Activated B cell treated with CpG ODN at 0.5 μM for 24 hours (primary cell): ENCODE measurements at places on chromosomes 2 and 18.

DNA sequence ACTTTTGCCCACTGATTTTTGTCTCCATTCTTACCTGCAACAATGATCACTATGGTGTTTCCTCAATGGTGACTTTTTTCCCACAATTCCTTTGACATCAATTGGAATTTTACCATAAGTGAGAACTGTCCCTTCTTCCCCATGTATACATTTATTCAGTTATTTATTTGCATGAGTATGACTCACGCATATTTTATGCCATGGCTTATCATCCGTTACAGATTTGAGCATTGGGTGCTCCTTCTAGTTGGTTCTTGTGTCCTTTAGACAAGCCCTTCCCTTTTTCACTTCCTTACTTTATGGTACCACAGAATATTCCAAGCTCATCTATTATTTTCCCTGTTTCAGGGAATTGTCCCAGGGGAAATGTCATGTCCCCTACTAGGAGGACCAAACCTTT lies 7.6 kb downstream of the COX5B start:
- no peak for DNase-seq

DNA sequence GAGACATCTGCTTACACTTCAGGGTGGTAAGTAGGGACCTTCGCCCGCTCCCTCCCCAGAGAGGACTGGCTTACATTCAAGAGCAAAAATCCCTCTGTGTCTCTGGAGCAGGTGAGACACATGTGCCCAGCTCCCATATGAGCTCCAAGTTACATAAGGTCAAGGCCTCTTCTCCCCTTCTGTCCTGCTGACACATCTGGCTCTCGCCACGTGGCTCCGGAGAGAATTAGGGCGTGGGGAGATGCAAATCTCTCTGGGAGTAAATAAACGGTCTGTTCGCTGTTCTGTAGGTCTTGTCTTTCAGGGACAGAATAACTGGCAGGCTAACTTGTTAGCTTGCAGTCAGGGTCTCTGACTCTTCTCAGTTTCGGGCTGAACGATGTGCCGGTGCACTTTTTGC lies 16.2 kb downstream of the MRO start:
- DNase-seq = no peak

DNA sequence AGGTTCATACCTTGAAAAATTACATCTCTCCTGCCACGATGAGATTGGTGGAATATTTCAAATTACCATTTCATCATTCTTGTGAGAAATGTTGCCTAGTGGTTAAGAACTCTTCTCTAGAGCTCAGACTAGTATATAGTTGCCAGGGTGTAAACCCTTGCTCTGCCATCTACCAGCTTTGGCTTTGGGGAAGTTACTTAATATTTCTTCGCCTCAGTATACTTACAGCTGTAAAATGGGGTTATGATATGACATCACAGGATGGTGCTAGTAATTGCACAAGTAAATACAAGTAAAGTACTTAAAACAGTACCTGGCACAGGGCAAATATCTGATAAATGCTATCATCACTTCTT lies 1.5 kb downstream of the SPOPL start:
- DNase-seq = no peak

- DNase-seq = no peak
Measured at GRCh38 chr2:85713836-85714235, 19.7 kb downstream of the GNLY start.

DNA sequence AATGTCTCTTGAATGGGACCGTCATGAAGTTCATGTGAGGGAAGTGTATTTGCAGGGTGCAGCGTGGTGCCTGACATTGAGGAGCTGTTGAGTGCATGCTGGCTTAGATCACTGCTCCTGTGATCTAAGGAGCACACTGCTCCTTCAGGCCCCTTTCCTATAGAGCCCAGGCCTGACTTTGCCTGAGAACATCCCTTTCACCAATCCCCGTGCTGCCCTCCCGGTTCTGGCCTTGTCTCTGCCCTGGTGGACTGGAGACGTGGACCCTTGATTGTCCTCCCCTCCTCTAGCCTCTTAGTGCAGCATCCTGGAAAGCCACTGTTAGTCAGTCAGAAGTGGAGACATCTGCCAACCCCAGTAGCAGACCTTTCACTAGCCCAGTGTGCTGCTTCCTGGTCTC lies 323.6 kb upstream of the HS6ST1 start:
- DNase-seq = no peak

- no peak for DNase-seq
Measured at GRCh38 chr2:23299476-23300195, 85.3 kb upstream of the KLHL29 start.

DNA sequence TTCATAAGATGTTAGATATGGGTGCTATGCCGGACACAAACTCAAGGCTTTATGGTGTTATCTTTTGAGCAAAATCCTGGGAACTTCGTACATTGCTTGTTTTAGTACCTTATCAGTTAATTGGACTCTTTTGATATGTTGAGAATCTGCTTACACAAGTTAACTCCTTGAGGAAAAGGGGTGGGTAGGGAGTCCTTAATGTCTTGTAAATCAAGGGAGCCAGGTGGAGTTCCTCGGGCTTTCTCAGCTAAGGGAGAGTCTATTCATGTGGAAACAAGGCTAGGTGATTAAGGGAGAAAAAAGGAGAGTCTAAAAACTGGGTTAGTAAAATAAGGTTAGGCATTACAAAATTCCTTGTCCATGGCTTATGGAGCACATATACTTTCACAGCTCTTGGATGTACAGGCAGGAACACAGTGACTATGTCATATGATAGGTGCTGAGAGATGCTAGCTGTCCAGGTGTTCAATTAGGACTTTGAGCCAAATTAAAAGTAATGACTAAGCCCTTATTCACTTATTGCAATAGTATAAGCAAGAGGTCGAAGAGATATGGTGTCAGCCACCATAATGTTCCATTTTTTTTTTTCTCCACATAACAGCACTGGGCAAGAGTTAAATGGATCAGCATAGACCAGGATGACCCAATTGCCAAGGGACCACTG lies 59.5 kb upstream of the DYNAP start:
- no peak for DNase-seq

- no peak for DNase-seq
Measured at GRCh38 chr18:77061946-77062517, 70.6 kb downstream of the MBP start.

DNA sequence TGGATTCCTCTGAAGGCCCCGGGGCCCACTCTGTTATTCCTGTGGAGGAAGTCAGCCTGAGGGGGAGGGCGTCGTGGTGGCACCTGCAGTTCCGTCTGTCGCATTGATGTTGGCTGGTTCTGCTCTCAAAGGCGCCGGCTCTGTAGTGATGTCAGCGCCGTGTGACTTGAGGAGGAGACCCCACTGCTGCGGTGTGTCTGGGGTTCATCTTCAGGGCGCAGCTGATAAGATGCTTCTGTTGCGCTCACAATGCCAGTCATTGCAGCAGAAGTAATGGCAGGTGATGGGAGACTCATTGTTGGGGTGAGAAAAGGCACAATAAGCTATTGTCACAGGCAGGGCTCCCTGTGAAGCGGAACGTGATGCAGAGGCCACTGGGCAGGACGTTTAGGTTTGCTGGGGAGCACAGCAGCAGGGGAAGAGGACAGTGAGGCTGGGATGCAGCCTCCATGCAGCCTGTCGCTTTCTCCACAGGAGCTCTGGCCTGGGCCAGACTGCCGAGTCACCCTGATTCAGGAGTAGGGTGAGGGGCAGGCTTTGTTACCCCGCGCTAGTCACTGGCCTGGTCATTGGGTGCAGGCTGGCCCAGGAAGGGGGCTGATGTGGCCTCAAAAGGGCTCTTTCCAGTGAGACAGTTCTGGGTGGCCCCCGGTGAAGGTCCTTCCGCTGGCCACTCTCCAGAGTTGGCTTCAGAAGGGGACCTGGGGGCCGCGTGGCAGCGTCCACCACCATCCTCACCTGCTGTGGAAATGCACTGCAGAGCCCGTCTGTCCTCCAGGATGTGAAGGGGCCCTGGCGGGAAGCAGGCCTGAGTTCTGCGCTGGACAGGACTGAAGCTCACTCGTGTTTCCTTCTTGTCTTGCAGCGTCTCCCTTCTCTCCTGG lies 42.9 kb downstream of the SH3BP4 start:
- DNase-seq = no peak

- no peak for DNase-seq
Measured at GRCh38 chr2:75752828-75753227, 42.1 kb upstream of the GCFC2 start.

- DNase-seq = no peak
Measured at GRCh38 chr2:120765678-120766469, 30.2 kb downstream of the GLI2 start.

DNA sequence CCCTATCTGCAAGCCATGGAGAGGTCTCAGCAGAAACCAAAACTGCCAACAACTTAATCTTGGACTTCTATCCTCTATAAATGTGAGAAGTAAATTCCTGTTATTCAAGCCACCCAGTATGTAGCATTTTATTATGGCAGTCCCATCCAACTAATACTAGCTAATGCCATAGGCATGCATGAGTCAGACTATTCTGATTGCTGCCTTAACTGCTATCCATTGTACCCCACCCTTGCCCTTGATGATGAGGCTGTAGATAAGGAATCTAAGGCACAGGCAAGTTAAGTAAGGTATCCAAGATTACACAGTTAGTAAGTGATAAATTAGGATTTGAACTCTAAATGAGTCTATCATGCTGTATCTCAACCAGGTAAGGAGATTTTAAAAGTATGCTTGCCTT lies 223.0 kb downstream of the UBE2E3 start:
- DNase-seq = no peak

- peak; percentile 45 for DNase-seq
Measured at GRCh38 chr2:68909793-68910674, 38.8 kb upstream of the BMP10 start.

DNA sequence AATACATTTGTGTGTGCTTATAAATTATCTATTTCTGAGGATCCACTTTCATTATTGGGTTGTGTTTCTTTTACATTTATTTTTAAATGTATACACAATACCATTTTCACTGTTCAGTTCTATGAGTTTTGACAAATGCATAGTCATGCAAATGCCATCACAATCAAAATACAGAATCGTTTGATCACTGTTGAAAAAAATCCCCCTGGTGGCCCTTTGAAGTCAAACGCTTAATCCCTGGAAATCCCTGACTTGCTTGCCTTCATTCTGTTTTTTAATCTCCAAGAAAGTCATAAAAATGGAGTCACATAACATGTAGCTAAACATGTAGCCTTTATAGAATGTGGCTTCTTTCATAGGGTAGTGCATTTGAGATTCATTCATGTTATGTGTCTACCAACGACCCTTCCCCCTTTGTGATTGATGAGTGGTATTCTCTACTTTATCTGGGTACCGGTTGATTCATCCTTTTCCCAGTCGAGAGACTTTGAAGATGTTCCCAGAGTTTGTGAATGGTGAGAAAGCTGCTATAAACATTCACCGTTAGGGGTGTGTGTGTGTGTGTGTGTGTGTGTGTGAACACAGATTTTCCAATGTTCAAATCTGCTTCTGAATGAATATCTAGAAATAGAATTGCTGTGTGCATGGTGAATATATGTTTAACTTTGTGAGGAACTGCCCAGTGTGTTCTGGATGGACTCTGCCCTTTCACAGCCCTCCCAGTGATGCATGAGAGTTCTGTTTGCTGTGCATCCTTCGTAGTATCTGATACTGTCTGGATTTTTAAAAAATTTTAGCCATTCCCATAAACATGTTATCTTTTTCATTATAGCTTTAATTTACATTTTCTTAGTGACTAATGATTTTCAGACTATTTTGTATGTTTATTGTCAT lies 173.6 kb downstream of the GALR1 start:
- no peak for DNase-seq

- no peak for DNase-seq
Measured at GRCh38 chr2:176356251-176356650, 87.0 kb downstream of the MTX2 start.

- DNase-seq = no peak
Measured at GRCh38 chr18:42644729-42645131, 470.8 kb downstream of the RIT2 start.

GRCh38 chr2:211928201-211928600 lies 610.4 kb downstream of the ERBB4 start:
- no peak for DNase-seq

- DNase-seq = no peak
Measured at GRCh38 chr2:149686136-149687051, 98.8 kb upstream of the MMADHC start.

DNA sequence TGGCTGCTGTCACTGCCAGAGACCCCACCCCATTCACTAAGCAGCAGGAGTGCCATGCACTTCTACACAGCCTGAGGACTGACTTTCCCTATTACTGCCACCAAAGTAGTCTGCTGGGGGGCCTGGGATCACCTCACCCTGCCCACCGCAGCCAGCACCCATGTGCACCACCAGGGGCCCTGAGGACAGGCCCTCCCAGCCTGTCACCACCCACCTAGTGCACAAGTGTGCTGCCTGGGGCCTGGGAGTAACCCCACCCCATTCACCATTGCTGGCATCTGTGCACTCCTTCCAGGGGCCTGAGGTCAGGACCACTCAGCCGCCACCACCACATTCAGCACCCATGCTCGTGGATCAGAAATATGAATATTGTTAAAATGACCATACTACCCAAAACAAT lies 247.8 kb upstream of the NCKAP5 start:
- no peak for DNase-seq

DNA sequence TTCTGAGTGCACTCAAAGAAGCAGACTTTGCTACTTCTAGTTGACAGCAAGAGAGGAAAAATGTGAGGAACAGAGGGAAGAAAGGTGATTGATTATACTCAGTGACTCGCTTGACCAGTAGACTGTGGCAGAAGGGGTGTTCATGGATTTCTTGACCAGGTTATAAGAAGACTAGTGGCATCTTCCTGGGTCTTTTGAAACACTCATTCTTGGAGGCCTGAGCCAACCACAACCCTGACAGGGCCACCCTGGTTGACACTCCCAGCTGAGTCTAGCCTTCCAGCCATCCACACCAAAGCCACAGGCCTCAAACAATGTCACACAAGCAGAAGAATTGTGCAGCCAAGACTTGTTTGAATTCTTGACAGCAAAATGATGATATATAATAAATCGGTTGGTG lies 366.3 kb downstream of the SS18 start:
- DNase-seq = no peak

GRCh38 chr18:29161429-29161828 lies 984.5 kb upstream of the CDH2 start:
- DNase-seq = no peak

GRCh38 chr18:29176681-29177080 lies 999.8 kb upstream of the CDH2 start:
- no peak for DNase-seq

GRCh38 chr2:196284144-196284844 lies 112.9 kb upstream of the STK17B start:
- no peak for DNase-seq

- DNase-seq = no peak
Measured at GRCh38 chr2:224009605-224010315, 29.3 kb downstream of the SERPINE2 start.

DNA sequence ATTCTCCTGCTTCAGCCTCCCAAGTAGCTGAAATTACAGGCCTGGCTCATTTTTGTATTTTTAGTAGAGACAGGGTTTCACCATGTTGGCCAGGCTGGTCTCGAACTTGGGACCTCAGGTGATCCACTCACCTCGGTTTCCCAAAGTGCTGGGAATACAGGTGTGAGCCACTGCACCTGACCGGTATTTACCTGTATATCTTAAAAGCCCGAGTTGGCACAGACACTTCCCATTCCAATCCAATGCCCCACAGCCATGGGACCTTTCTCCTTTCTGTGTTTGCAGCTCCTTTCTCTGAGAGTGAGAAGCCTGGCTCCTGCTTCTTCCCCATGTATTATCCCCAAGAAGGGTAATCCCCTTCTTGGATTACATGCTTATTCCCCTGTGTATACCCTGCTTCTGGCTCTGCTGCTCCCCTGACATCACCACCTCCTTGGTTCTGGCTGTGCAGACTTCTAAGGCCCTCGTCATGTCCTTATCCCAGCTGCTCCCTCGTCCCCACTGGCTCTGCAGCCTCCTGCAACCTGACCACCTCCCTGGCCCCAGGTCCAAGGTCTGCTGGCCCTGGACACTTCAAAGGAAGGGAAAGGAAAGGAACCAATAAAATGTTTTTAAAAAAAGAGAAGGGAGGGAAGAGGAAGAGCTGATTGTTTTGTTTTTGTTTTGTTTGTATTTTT lies 52.8 kb downstream of the INPP5D start:
- DNase-seq = no peak
